ENCODE measurements at places on chromosomes 16 and 17. TPM values are rescaled to one million over a fixed set of nuclear protein-coding genes. Genes with fewer than 3 reads are reported as not detected.

Gene CCL16
- not detected for total RNA-seq

- DNase-seq: no peak
These were observed 34.0 kb downstream of the TIMM22 start for GRCh38 chr17:1030684-1031532.

DNA sequence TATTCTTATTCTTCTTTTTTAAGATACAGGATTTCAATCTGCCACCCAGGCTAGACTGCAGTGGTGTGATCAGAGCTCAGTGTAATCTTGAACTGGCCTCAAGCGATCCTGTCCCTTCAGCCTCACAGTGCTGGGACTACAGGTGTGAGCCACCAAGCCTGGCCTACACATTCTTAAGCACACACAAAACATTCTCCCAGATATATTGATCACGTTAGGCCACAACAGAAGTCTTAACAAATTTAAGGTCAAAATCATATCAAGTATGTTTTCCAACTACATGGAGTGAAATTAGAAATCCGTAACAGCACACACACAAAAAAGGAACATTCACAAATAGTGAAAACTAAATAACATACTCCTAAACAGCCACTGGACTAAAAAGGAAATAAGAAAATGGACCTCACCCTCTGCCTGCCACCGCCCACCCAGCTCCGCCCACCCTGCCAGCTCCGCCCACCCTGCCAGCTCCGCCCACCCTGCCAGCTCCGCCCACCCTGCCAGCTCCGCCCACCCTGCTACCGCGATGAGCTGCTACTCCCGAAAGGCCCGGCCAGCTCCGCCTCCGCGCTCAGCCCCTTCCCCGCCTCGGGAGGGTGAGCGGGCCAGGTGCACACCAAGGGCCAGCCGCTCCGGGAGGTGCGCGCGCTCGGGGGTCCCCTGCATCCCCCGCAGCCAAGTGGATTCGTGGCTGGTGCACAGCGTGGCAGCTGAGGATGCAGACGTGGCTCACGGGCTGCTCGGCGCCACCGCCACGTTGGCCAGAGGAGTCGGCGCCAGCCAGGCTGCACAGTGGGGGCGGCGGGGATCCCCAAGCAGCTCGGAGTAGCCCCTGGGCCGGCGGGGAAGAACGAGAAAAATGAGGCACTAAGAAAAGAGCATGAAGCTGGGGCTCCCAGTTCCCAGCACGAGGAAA is 41.2 kb downstream of the C16orf87 start:
- peak; percentile 95 for DNase-seq

DNA sequence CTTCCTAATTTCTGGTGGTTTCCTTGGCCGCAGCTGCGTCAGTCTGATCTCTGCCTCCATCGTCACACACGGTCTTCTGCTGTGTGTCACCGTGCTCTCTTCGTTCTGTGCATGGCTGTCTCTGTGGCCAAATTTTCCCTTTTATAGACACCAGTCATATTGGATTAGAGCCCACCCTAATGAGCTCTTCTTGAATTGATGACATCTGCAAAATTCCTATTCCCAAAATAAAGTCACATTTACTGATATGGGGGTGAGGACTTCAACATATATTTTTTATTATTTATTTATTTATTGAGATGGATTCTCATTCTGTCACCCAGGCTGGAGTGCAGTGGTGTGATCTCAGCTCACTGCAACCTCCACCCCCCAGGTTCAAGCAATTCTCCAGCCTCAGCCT is 38.4 kb downstream of the GINS3 start:
- no peak for DNase-seq

- no peak for DNase-seq
These were observed 76.8 kb downstream of the SEC14L1 start for GRCh38 chr17:77217566-77217965.

GRCh38 chr17:78933025-78933958 is 8.1 kb upstream of the TIMP2 start:
- DNase-seq: peak; percentile 80

Gene ZG16B
- total RNA-seq: 9.3 TPM

GRCh38 chr16:55559933-55560516 is 6.5 kb upstream of the CAPNS2 start:
- no peak for DNase-seq
